H54 (cell line): ENCODE measurements at places on chromosomes 2 and 18.

DNA sequence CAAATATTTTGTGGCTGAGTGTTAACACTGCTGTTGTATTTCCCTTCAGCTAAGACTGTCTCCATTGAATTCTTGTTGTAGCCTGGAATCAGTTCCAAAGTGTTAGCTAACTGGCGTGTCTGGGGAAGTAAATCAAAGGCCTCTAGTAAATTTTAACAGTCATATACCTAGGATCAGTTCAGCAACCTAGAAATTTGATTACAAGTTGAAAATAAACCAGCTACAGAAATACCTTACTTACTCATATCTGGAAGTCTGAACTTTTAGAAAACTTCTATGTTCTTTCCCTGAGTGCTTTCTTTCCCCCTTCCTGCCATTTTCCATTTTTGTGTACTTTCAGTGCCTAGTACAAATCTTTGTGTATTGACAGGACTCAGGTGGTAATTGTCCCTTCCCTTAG, 396.7 kb upstream of the DCC start:
- no peak for DNase-seq

- DNase-seq: no peak
Measured at GRCh38 chr2:43934567-43934966, 61.2 kb downstream of the LRPPRC start.

- DNase-seq: no peak
Measured at GRCh38 chr2:64989982-64990614, 899 bp downstream of the SLC1A4 start.

DNA sequence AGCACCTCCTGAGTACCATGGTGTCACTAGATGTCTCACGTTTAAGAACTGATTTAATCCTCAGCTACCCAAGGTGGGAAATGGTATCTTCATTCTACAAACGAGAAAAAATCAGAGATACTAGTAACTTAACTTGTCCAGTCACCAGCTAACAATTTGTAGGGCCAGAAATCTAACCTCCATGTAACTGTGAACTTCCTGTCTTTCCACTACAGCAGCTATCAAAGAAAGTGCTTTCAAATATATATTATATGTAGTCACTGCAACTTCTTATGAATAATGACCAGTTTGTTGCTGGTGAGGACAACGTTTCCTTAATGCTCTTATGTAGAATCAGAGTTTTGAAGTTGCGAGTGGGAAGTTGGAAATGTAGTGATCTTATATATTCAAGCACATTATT, 1.9 kb downstream of the REV1 start:
- no peak for DNase-seq
